MCF 10A (cell line): ENCODE measurements at places on chromosomes 4 and X. TPM values are rescaled to one million over a fixed set of nuclear protein-coding genes. Genes with fewer than 3 reads are reported as not detected.

- H3K27me3 ChIP-seq = peaks cover 33% of the 10 kb centered on the region
- no peak overlapping the region for H3K4me3 ChIP-seq
- H3K4me1 ChIP-seq = no peaks in the 10 kb centered on the region
- no peak overlapping the region for H3K27ac ChIP-seq
- no peak for DNase-seq
These were observed 82.2 kb upstream of the PRPS2 start for GRCh38 chrX:12709047-12709446.

GRCh38 chr4:70356185-70356584 lies 4.4 kb upstream of the SMR3A start:
- no peaks in the 10 kb centered on the region for H3K4me1 ChIP-seq
- no peak overlapping the region for H3K27ac ChIP-seq
- H3K4me3 ChIP-seq = no peak overlapping the region

DNA sequence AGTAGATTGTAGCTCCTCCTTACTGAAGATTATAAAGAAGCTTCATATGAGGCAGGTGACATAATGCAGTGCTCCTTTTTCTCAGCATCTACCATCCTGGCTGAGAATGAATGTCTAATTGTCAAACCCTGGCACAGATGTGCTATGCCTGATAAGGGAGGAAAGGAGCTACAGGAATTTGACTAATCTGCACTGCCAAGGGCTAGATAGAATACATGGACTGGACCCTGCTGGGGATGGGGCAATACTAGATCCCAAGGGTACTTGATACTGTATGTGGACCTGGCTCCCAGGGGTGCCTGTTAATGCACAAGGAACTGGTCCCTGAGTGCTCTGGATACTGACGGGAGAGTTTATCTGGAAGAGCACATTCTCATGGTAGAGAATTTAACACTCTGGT lies 362.2 kb upstream of the EMCN start:
- no peak overlapping the region for H3K27ac ChIP-seq
- H3K4me3 ChIP-seq = no peak overlapping the region
- no peaks in the 10 kb centered on the region for H3K27me3 ChIP-seq
- H3K4me1 ChIP-seq = no peaks in the 10 kb centered on the region
- no peaks in the 10 kb centered on the region for H3K36me3 ChIP-seq

- no peak overlapping the region for H3K4me3 ChIP-seq
- no peaks in the 10 kb centered on the region for H3K36me3 ChIP-seq
- no peak for DNase-seq
- peaks cover 7% of the 10 kb centered on the region for H3K4me1 ChIP-seq
- H3K27ac ChIP-seq = peak overlapping the region; percentile 29
These were observed 429.3 kb downstream of the INPP4B start for GRCh38 chr4:142416711-142417275.

GRCh38 chrX:20038966-20039365 lies 48.1 kb upstream of the BCLAF3 start:
- peaks cover 48% of the 10 kb centered on the region for H3K27me3 ChIP-seq
- DNase-seq = no peak
- H3K4me3 ChIP-seq = no peak overlapping the region
- no peaks in the 10 kb centered on the region for H3K36me3 ChIP-seq
- no peaks in the 10 kb centered on the region for H3K4me1 ChIP-seq

DNA sequence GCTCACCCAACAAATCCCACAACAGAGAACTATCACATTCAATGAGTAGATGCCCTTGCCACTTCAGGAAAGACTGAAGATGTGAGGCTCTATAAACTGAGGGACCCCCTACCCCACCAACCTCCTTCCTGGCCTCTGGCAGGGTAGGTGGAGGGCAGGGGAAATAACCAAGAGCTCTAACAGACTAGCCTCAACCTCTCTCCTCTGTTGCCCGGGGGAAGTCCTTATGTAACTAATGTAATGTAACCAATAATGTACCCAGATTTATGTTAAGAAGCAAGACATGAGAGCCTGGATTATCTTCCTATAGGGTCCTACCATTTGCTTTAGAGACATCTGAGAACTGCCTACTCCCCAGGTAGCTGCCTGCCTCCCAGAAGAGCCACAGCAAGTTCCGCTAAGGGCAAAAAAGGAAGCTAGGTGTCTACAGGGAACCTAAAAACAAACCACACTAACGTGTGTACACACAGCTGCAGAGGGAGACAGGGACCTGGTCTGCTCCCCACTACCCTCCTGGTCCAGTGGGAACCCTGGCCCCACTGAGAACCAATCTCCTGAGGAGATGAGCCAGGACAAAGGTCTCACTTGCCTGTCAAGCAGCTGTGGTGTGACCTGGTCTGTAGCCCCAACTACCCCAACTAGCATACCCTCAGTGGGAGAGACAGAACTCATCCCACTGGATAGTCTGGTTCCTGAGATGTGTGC lies 17.7 kb downstream of the OTUD5 start:
- no peak overlapping the region for H3K27ac ChIP-seq
- peaks cover 29% of the 10 kb centered on the region for H3K36me3 ChIP-seq
- H3K4me1 ChIP-seq = no peaks in the 10 kb centered on the region
- DNase-seq = no peak
- H3K4me3 ChIP-seq = no peak overlapping the region

The SFRP2 gene
- total RNA-seq = not detected in 2 replicates

The TCEAL6 gene
- not detected in 2 replicates for total RNA-seq

- no peak overlapping the region for H3K27ac ChIP-seq
- no peaks in the 10 kb centered on the region for H3K4me1 ChIP-seq
- no peak for DNase-seq
These were observed 59.0 kb upstream of the AGTR2 start for GRCh38 chrX:116111497-116111896.

GRCh38 chrX:132609362-132609848 lies 120.6 kb upstream of the MBNL3 start:
- no peak overlapping the region for H3K4me3 ChIP-seq
- H3K36me3 ChIP-seq = no peaks in the 10 kb centered on the region
- no peaks in the 10 kb centered on the region for H3K4me1 ChIP-seq
- DNase-seq = no peak
- no peak overlapping the region for H3K27ac ChIP-seq

The NAP1L2 gene
- total RNA-seq = not detected in 2 replicates

- DNase-seq = no peak
- no peak overlapping the region for H3K27ac ChIP-seq
- no peaks in the 10 kb centered on the region for H3K27me3 ChIP-seq
- H3K4me1 ChIP-seq = no peaks in the 10 kb centered on the region
- H3K4me3 ChIP-seq = no peak overlapping the region
These were observed 14.1 kb downstream of the HTRA3 start for GRCh38 chr4:8283631-8284121.

The SNCA gene
- 29.1 and 34.8 TPM in 2 replicates for total RNA-seq
